T-helper 17 cell (primary cell): ENCODE measurements at places on chromosomes 16 and 17. TPM values are rescaled to one million over a fixed set of nuclear protein-coding genes. Genes with fewer than 3 reads are reported as not detected.

Gene HIGD1B
- not detected for total RNA-seq

Gene KRTAP4-4
- not detected for total RNA-seq

Gene AURKB
- total RNA-seq: 2.5 TPM

Gene CHST4
- not detected for total RNA-seq

Gene KRTAP2-3
- total RNA-seq: not detected

Gene BAIAP3
- 11.8 TPM for total RNA-seq

Gene CASKIN1
- not detected for total RNA-seq

Gene CCL1
- total RNA-seq: not detected

Gene CCL15
- total RNA-seq: not detected

Gene PDILT
- not detected for total RNA-seq

Gene PDIA2
- not detected for total RNA-seq

GRCh38 chr17:41814195-41814594, 1.4 kb downstream of the FKBP10 start:
- H3K27me3 ChIP-seq: no peaks in the 10 kb centered on the region
- H3K4me1 ChIP-seq: peaks cover 16% of the 10 kb centered on the region
- no peaks in the 10 kb centered on the region for H3K36me3 ChIP-seq
- DNase-seq: no peak
- H3K27ac ChIP-seq: no peak overlapping the region

- no peak for DNase-seq
- peaks cover 1% of the 10 kb centered on the region for H3K27me3 ChIP-seq
Measured at GRCh38 chr17:78557598-78558039, 19.6 kb downstream of the DNAH17 start.

GRCh38 chr16:72201387-72201786, 29.4 kb upstream of the PMFBP1 start:
- peaks cover 26% of the 10 kb centered on the region for H3K27me3 ChIP-seq
- no peak for DNase-seq
- H3K27ac ChIP-seq: no peak overlapping the region
- H3K36me3 ChIP-seq: no peaks in the 10 kb centered on the region
- H3K4me1 ChIP-seq: peaks cover 6% of the 10 kb centered on the region

DNA sequence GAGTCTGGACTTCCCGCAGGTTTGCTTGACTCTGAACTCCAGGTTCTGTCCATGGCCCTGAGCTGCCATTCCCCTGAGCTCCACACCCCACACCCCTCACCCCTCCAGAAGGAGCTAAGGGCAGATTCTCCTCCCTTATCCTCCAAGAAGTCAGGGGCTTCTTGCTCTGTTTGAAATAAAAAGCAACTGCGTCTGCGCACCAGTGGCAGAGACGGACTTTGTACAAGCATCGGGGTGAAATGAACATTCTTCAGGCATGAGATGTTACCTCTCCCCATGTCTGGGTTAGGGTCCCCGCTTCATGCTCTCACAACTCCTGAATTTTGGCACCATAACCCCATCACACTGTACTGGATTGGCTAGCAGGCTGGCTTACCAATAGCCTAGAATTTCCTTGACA, 36.1 kb upstream of the DLX4 start:
- no peaks in the 10 kb centered on the region for H3K36me3 ChIP-seq
- DNase-seq: no peak
- H3K27ac ChIP-seq: no peak overlapping the region

- H3K36me3 ChIP-seq: peaks cover 14% of the 10 kb centered on the region
- peaks cover 2% of the 10 kb centered on the region for H3K4me1 ChIP-seq
- H3K27ac ChIP-seq: no peak overlapping the region
- no peak overlapping the region for H3K4me3 ChIP-seq
- H3K27me3 ChIP-seq: no peaks in the 10 kb centered on the region
Measured at GRCh38 chr16:47687694-47688093, 226.6 kb downstream of the PHKB start.

GRCh38 chr16:66905633-66906539, 12.8 kb downstream of the CDH16 start:
- H3K27me3 ChIP-seq: peaks cover 4% of the 10 kb centered on the region
- H3K27ac ChIP-seq: no peak overlapping the region
- no peaks in the 10 kb centered on the region for H3K36me3 ChIP-seq
- DNase-seq: no peak

DNA sequence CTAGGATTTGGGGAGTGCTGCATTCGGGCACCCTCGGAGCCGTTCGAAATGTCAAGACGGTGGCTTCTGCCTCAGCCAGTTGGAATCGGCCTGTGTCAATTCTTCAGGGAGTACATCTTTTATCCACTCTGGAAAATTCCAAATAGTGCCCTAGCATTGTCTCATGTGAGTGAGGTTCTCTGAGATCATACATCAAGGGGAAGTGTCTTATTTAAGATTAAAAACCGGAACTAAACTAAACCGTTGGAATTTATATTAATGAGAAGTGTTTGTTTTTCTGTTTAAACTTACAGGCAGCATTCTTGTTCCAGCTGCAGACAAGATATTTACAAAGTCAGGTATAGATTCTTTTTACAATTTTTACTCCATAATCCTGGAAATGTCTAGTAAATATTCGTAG, 56.8 kb downstream of the SLC47A1 start:
- H3K4me1 ChIP-seq: peaks cover 3% of the 10 kb centered on the region
- H3K27ac ChIP-seq: no peak overlapping the region
- H3K27me3 ChIP-seq: peaks cover 31% of the 10 kb centered on the region

DNA sequence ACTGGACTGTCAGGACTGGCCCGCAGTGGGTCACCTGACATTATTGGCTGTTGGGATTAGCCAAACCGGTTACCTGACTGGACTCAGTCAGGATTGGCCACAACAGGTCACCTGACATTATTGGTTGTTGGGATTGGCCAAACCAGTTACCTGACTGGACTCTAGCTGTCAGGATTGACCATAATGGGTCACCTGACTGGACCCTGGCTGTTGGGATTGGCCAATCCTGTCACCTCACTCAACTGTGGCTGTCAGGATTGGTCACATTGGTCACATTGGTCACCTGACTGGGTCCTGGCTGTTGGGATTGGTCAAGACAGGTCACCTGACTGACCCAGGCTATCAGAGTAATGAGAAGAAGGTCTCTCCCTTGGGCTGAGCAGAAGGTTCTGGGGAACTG, 207.7 kb upstream of the SDK2 start:
- H3K36me3 ChIP-seq: peaks cover 3% of the 10 kb centered on the region
- no peak overlapping the region for H3K4me3 ChIP-seq
- H3K4me1 ChIP-seq: peaks cover 7% of the 10 kb centered on the region
- DNase-seq: no peak

- H3K4me1 ChIP-seq: peaks cover 17% of the 10 kb centered on the region
- peaks cover 16% of the 10 kb centered on the region for H3K36me3 ChIP-seq
- peak overlapping the region; percentile 94 for H3K4me3 ChIP-seq
Measured at GRCh38 chr16:3234543-3234856, 458 bp downstream of the ZNF200 start.

DNA sequence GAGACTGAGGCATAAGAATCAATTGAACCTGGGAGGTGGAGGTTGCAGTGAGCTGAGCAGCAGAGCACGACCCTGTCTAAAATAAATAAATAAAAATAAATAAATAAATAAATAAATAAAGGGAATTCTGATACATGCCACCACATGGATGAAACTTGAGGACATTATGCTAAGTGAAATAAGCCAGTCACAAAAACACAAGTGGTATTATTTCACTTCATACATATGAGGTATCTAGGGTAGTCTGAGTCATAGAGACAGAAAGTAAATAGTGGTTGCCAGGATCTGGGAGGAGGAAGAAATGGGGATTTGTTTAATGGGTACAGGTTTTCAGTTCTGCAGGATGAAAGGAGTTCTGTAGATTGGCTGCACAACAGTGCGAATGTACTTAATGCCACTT, 16.3 kb downstream of the PIPOX start:
- peaks cover 6% of the 10 kb centered on the region for H3K4me1 ChIP-seq
- no peak overlapping the region for H3K27ac ChIP-seq
- no peak overlapping the region for H3K4me3 ChIP-seq

DNA sequence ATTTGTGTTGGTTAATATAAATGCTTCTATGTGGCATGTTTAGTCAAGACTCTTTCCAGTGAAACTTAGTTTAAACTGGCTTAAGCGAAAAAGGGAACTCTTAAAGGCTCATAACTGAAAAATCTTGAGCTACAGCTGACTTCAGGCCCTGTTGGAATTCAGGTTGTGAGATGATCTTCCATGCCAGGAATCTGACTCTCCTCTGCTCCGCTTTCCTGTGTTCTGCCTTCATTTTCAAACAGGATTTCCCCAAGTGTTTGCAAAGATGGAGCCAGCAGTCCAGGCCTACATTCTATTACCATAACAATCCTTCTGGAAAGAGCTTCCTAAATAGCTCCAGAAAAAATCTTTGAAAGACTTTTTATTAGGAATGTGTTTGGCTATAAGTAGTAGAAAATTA, 134.9 kb downstream of the NLK start:
- no peaks in the 10 kb centered on the region for H3K27me3 ChIP-seq
- peaks cover 9% of the 10 kb centered on the region for H3K4me1 ChIP-seq
- peaks cover 5% of the 10 kb centered on the region for H3K36me3 ChIP-seq
- DNase-seq: no peak
- no peak overlapping the region for H3K4me3 ChIP-seq

DNA sequence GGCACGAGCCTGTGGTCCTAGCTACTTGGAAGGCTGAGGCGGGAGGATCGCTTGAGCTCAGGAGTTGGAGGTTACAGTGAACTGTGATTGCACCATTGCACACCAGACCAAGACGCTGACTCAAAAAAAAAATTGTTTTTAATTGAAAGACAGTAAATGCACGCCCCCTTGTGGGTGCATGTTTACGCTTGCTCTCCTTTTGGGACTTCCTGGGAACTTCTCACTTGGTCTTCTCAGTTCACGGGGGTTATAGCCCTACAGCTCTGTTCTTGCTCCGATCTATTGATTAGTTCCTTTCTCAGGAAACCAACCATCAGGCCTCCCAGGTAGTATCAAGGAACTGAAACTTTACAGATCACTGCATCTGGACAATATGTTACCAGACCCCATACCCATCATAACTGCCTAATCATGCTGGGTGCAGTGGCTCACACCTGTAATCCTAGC, 14.2 kb upstream of the RIPOR1 start:
- no peaks in the 10 kb centered on the region for H3K36me3 ChIP-seq
- peak; percentile 62 for DNase-seq
- H3K4me3 ChIP-seq: no peak overlapping the region
- H3K27me3 ChIP-seq: no peaks in the 10 kb centered on the region

DNA sequence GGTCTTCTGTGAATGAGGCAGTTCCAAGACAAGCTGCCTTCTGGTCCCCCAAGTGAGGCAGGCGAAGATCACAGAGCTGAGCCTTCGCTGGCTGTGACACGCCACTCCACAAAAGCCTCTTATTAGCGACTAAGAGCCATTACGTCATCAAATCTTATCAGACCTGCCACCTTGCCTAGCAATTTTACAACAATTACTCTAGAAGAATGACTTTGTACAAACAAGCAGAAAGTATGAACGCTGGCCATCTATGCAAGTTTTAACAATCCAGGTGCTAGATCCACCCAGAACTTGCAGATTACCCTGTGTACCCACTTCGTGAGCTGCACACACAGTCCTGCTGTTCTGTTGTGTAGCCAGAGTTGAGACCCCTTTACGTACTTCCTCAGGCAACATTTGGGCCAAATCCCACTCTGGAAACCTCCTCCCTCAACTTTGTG, 3.8 kb upstream of the ICAM2 start:
- peak overlapping the region; percentile 95 for H3K4me3 ChIP-seq
- H3K27ac ChIP-seq: peak overlapping the region; percentile 100
- no peak for DNase-seq
- H3K27me3 ChIP-seq: no peaks in the 10 kb centered on the region
- H3K36me3 ChIP-seq: no peaks in the 10 kb centered on the region

DNA sequence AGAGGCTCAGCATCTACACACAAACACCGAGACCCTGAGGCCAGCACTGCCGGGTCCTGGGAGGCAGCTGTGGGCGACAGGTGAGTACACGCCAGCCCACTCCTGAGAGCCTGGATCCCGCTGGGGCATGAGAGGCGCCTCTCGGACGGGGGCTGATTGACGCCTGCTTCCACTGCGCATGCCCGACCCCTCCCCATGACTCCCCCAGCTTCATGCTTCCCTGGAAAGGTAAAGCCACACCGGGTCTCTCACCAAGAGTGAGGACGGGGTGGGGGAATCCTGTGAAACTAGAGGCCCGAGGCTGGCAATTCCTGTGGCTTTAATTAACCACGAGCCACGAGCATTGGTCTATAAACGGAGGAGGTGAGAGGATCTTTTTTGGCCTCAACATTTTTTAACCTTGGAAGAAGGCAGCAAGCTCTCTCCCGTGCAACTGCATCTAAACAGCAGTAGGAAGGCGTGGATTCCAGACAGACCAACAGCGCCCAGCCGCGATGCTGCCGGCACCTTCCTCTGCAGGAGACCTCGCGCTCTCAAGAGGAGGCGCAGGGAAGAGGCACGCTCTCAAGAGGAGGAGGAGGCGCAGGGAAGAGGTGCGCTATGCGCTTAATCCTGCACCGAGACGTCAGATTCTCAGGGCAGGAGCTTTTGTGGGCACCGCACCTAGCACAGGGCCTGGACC, 71.8 kb upstream of the METRNL start:
- DNase-seq: no peak
- peaks cover 6% of the 10 kb centered on the region for H3K4me1 ChIP-seq
- H3K4me3 ChIP-seq: no peak overlapping the region

DNA sequence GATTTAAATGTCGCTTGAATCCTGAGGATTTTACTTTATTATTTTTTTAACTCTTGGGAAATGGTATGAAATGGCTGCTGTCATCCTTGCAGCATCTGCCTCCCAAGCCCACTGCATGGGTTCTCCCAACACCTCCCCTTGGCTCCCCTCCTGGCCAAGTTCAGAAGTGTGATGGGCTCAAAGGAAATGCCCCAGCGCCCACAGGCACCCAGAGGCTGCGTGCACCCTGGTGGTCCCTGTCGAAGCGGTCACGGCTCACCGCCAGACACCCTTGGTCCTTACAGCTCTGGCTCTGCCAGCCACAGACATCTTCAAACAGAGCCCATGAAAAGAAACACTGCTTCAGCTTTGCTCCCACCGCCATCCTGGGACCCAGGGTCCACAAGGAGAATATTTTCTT, 334.7 kb downstream of the SOX9 start:
- no peaks in the 10 kb centered on the region for H3K36me3 ChIP-seq
- no peak overlapping the region for H3K4me3 ChIP-seq
- H3K27me3 ChIP-seq: peaks cover 9% of the 10 kb centered on the region
- no peaks in the 10 kb centered on the region for H3K4me1 ChIP-seq
- H3K27ac ChIP-seq: no peak overlapping the region
